RCC 7860 (cell line): ENCODE measurements at places on chromosomes 12 and 14.

DNA sequence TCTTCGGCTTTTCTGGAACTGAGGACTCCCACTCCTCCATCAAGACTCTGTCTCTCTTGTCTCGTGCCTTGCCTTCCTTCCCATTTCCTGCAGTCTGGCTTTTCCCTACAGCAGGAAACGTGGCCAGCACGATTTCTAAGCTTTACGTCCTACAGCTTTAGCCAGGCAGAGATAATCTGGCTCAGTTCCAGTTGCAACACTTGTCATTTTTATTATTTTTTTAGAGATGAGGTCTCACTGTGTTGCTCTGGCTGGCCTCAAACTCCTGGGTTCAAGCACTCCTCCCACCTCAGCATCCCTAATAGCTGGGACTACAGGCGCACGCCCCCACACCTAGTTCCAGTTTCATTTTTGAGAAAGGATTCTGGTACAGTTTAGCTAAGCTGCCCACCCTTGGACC lies 19.9 kb downstream of the CALM1 start:
- no peak for DNase-seq

- no peak for DNase-seq
These were observed 13.9 kb downstream of the COPZ1 start for GRCh38 chr12:54338698-54339296.

- no peak for DNase-seq
These were observed 67.3 kb upstream of the BICD1 start for GRCh38 chr12:32039347-32039746.

DNA sequence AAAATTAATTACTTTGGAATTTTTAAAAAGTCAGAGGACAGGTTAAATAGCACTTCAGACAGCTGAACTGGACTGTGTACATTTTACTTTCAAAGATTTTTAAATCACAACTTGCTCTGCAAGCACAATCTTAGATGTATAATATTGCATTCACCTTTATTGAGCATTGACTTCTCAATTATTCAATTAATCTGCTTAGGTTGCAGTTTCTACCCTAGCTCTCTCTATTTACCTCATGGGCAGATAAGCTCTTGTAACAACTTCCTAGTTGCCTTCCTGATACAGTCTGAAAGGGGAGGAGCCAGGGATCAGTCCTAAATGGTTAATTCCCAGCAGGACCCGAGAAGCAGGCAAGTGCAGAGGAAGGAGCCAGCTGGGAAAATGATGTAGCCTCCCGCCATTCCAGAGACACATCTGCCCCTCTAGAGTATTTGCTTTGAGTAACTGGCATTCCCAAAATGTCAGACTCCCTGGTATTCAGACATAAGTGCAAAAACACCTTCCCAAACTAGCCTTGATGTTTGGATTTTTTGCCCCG lies 302.8 kb downstream of the GALC start:
- DNase-seq: no peak

DNA sequence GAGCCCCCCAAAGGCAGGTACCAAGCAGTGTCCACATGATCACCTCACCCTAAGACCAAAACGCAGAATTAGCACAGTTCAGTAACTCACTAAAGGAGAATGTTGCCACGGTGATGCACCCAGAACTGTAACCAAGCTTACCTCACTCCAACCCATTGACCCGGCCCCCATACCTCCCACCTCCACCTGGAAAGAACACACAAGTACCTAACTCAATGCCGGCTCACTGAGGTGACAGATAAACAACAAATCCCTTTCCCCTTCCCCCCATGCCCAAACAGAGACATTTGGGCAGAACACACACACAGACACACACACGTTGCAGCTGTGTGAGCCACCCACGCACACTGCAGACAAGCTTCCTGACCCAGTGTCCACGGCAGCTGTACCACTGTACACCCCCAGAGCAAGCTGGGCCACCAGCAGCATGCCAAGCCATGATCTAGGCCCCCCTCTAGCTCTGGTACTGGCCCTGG lies 1.3 kb downstream of the RAPGEF3 start:
- no peak for DNase-seq

- no peak for DNase-seq
These were observed 119.5 kb downstream of the VEZT start for GRCh38 chr12:95337146-95337545.

DNA sequence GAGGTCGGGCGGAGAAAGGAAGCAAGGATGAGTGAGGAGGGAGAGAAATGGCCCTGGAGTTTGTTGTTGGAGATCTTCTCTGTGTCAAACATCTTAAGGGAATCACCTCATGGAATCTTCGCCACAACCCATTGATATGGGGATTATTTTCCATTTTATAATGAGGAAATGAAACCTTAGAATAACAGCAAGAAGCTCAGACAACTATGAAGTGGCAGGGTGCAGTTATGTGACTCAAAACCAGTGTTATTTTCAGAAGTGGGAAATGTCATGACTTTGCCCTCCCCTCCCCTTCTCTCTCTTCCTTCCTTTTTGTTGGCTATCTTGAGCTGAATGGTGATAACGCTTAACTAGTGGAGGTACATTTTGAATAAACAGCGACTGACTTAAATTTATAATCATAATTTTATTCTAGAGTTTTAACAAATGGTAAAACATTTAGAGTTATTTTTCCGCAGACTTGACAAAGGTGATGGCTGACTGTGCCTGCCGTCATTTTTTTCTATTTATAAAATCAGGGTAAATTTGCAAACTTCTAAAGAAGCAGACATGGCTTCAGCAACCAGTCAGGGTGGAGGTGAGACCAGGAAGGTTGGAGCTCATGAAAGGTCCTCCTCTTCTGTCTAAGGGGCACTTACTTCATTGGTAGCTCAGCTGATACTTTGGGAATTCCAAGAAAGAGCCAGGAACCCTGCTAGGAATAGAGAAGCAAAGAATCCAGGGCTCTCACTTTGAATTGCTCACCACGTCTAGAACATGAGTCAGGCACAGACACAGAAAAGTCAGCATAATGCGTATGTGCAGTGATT lies 232.4 kb downstream of the RGS6 start:
- no peak for DNase-seq

DNA sequence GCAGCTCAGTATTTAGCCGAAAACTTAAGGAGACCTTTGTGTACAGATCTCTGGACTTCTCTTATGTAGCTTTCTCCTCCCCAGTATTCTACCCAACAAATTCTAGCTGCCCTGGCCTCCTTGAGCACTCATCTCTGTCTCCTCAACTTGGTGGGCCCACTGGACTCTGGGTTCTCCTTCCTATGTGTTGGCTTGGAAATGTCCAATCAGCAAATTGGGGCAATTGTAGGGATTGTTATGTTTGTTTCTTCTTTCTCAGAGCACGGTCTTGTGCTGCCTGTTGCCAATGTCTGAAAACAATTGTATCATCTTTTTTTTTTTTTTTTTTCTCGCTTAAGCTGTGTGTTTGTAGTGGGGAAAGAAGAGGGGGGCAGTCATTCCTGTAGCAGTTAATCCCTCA lies 30.2 kb downstream of the NTN4 start:
- DNase-seq: no peak

DNA sequence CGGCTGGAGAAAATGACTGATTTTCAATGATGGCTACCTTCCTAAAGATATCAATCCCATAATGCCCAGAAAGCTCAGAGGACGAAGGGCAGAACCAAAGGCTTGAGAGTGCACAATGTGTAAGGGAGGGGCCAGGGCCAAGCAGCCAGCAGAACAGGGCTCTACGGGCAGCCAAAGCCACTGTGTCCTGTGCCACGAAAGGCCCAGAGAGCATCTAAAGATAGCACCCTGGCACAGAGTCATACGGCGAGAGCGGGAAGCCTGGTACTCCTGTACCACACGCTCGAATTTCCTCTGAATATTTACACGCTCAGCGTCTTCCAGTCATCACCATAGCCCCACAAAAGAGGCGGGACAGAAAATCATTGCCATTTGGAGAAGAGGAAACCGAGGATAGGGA lies 39.5 kb downstream of the PRMT8 start:
- DNase-seq: no peak

GRCh38 chr14:50529288-50530179 lies 2.8 kb downstream of the MAP4K5 start:
- no peak for DNase-seq

DNA sequence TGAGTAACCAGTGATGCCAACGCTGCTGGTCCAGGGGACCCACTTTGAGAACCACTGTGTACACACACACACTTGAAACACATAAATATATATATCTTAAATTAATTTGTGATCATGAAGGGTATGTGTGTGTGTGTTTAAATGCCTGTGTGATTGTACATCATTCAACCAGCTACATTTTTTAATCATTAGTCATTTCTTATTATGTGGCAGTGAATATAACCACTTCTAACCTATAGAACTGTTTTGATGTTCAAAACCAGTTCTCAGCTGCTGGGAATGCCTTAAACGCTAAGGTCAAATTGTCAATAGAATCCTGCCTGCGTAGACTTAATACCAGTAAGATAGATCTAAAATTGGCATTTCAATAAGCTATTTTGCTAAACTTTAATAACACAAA lies 330.0 kb downstream of the SYT1 start:
- no peak for DNase-seq

- no peak for DNase-seq
These were observed 226.2 kb upstream of the CRY1 start for GRCh38 chr12:107319533-107320032.

- DNase-seq: peak; percentile 46
These were observed 198.3 kb upstream of the CPNE8 start for GRCh38 chr12:39103552-39104165.

DNA sequence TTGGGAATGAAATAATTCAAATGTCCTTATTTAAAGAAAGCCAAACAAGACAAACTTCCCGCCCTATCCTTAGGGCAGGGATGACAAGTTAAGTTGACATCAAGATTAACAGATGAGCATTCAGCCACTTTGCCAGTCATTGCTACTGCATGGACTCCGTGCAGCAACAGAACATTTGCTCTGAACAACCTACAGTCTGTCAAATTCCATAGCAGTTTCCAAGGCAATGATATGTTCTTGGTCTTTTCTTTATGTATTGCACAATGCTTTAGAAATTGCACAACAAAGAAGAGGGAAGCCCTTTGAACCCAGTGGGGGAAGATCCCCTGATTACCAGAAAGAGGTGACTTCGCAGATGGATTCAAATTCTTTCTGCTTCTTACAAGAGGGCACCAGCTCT lies 269.8 kb downstream of the BCAT1 start:
- no peak for DNase-seq

DNA sequence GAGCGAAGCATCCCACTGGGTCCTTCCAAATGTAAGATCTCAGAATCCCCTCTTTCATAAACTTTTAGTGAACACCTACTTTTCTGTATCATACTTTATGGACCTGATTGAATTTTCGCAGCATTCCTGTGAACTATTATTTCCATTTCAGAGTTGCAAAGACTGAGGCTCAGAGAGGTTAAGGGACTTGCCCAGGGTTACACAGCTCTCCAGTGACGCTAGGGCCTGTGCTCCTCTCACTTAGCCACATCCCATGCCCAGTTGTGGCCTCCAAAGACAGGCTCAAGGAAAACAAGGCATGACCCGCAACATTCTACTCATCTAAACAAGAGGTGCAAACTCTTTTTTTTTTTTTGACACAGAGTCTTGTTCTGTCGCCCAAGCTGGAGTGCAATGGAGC lies 25.9 kb upstream of the SPPL3 start:
- DNase-seq: no peak

- no peak for DNase-seq
These were observed 76.1 kb downstream of the TTC7B start for GRCh38 chr14:90740081-90740480.

GRCh38 chr12:6824085-6824775 lies 2.6 kb downstream of the GPR162 start:
- DNase-seq: no peak

- peak; percentile 5 for DNase-seq
These were observed 133.1 kb downstream of the PRIMA1 start for GRCh38 chr14:93655078-93655750.

DNA sequence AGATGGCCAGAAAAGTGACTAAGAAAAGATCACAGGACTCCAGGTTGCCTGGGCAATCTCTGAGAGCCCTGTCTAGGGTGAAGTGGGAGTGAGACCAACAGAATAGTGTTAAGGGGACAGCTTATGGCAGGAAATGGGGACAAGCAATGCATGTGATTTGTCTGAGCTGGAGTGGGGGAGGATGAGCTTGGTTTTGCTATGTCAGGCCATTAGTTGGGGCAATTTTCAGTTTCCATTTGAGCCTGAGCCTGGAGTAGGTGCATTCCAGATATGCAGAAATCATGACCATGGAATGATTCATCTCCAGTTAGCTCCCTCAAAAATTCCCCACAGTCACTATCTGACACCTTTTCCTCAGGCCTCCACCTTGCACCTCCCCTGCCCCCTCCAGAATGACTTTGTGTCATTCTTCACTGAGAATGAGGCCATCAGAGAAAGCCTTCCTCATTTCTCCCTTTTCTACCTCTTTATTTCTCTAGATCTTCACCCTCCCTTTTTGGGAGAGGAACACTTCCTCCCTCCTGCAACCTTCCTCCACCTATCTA lies 150.9 kb upstream of the PLEKHG7 start:
- DNase-seq: peak; percentile 98

GRCh38 chr12:123164222-123164621 lies 13.3 kb upstream of the PITPNM2 start:
- DNase-seq: peak; percentile 86

- DNase-seq: no peak
These were observed 336.4 kb upstream of the NAV3 start for GRCh38 chr12:77494296-77494695.

DNA sequence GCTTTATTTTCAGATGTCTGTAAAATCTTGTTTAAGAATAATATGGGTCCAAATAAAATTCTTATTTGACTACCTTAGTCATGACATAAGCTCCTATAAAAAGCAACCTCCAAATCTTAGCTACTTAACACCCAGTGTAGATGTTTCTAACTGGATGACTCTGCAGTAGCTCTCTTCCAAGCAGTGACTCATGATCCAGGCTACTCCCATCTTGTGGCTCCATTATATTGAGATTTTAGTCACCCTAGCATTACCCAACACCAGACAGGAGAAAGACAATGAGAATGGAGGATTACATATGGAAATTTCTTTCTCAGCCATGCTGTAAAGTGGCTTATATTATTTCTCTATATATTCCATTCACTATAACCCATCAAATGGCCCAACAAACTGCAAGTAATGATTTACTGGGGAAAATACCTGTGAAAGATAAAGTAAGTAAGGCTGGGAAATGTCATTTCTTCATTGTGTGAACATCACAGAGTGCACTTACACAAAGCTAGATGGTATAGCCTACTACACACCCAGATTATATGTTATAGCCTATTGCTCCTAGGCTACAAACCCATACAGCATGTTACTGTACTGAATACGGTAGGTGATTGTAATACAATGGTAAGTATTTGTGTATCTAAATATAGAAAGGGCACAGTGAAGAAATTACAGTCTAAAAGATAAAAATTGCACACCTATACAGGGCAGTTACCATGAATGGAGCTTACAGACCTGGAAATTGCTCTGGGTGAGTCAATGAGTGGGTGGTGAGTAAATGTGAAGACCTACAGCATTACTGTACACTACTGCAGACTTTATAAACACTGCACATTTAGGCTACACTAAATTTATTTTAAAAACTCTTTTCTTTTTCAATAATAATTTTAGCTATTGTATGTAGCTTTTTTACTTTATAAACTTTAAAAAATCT lies 163.2 kb downstream of the DYRK2 start:
- peak; percentile 82 for DNase-seq
